ENCODE measurements at places on chromosomes 6 and 20.

GRCh38 chr6:14348389-14348788 is 230.8 kb downstream of the CD83 start:
- no peak for DNase-seq

DNA sequence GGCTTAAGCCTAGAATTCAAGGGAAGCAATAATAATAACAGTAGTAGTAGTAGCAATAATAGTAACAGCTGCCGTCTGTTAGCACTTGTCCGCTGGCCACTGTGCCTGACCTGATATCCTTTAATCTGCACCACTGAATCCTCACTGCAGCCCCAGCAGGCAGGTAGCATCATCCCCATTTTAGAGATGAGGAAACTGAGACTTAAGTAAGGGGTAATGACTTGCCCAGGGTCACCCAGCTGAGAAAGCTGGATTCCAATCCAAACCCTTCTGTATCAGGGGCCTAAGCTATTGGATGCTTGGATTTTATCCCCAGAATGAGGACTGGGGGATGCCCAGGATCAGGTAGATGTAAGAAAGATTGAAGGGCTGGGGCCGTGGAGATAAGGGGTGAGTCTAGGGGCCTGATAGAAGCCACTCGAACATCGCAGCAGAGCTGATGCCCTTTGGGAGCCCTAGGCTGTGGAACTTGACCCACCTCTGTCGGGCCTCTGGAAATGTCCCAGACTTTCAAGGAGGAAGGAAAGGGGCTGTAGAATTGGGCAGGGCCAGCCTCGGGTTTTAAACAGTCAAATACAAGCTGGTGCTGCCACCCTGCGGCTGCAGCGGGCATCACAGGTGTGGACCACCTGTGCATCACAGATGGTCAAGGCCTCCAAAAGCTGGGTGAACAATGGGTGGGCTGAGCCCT is 102.1 kb upstream of the MYL9 start:
- peak; percentile 75 for DNase-seq

DNA sequence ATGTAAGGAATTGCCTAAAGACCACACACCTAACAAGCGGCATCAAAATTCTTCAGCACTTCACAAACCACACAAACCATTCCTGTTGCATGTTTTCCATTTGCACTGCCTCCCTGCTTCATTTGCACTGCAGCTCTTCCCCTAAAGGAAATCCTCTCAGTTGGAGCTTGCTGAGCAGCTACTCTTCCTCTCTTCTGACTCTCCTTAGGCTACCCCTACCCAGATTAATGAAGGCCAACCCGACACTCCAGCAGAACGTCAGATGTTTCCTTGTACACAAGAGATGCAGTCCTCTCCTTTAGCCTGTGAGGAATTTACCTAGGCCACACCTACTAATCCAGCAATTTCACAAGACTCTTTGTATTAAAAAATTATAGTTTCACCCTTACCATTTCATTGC is 8.1 kb downstream of the BEND6 start:
- no peak for DNase-seq

- DNase-seq = no peak
These were observed 193.8 kb downstream of the COL12A1 start for GRCh38 chr6:75012018-75012417.

- DNase-seq = no peak
These were observed 106.4 kb upstream of the CARMIL1 start for GRCh38 chr6:25172819-25173218.

GRCh38 chr20:23404196-23404595 is 17.1 kb downstream of the NAPB start:
- no peak for DNase-seq

GRCh38 chr6:81511423-81511822 is 241.1 kb downstream of the TENT5A start:
- DNase-seq = no peak

GRCh38 chr6:82397962-82398692 is 34.5 kb downstream of the TPBG start:
- no peak for DNase-seq

- DNase-seq = no peak
These were observed 24.6 kb upstream of the TAAR1 start for GRCh38 chr6:132683543-132683942.

- DNase-seq = peak; percentile 60
These were observed 79.8 kb upstream of the CHD6 start for GRCh38 chr20:41697861-41698559.

DNA sequence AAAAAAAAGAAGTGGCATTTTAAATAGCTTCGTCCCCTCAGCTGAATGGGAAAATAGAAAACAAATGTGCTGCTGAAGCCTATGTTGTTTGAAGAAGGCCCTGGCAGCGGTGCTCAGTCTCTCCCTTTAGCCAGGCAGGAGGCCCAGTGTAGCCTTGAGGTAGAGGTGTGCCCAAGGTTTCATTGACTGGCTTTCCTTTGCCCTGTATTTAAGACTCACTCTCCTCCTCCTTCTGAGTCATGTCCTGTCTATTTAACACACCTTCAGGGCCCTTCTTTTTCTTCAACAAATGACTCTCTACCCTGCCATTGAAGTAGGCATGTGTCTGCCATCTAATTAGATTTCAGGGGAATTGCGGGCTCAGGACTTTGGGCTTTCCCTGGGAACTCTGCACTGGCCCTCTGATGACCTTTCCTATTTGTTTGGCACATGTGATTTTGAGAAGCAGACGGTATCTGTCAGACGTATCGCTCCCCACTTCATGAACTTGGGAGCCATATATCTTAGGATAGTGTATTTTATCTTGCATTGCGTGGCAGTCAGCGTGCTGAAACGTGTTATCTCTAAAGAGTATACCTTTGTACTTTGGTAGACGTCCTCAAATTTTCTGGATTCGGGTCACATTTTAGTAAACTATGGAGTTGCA is 4.3 kb downstream of the TJAP1 start:
- no peak for DNase-seq

- no peak for DNase-seq
These were observed 8.3 kb downstream of the LRRN4 start for GRCh38 chr20:6045566-6045965.

- DNase-seq = no peak
These were observed 537.9 kb downstream of the CD83 start for GRCh38 chr6:14655201-14656061.

- peak; percentile 77 for DNase-seq
These were observed 28.9 kb downstream of the UTRN start for GRCh38 chr6:144314003-144314485.

GRCh38 chr6:156359912-156360311 is 417.3 kb upstream of the ARID1B start:
- peak; percentile 27 for DNase-seq

DNA sequence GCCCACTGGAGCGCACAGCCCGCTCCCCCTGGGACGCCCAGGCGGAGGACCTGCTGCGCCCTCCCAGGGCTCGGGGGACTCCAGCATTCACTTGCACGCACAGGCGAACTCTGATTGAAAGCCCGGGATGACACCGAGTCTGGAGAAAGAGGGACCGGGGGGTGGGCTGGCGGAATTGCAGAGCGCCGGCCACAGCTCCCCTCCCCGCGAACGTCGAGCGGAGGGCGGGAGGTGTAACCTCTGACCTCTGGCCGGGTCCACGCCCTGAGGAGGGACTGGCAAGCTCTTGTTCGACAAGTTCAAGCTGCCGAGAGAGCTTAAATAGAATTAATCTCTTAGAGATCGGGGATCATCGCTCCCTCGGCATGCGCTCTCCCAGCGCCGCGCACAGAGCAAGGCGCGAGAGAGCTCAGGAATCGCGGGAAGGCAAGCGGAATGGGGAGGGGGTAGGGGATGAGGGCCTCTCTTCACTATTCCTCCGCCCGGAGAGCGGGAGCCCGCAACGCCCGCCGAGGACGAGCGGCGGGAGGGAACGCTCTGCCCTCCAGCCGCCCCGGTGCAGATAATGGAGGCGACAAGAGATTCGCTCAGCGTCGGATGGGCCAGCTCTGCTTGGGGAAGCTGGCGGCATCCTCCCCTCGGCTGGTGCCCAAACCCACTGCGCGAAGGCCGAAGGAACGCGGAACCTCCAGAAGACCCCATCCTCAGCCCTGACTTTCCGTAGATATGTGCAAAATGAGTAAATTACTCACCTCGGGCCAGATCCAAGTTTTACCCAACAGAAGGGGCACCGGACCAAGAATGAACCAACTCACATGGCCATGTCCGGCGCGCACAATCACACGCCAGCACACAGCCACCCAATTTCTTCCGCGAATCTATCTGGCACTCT is 761 bp upstream of the NR2E1 start:
- DNase-seq = no peak

DNA sequence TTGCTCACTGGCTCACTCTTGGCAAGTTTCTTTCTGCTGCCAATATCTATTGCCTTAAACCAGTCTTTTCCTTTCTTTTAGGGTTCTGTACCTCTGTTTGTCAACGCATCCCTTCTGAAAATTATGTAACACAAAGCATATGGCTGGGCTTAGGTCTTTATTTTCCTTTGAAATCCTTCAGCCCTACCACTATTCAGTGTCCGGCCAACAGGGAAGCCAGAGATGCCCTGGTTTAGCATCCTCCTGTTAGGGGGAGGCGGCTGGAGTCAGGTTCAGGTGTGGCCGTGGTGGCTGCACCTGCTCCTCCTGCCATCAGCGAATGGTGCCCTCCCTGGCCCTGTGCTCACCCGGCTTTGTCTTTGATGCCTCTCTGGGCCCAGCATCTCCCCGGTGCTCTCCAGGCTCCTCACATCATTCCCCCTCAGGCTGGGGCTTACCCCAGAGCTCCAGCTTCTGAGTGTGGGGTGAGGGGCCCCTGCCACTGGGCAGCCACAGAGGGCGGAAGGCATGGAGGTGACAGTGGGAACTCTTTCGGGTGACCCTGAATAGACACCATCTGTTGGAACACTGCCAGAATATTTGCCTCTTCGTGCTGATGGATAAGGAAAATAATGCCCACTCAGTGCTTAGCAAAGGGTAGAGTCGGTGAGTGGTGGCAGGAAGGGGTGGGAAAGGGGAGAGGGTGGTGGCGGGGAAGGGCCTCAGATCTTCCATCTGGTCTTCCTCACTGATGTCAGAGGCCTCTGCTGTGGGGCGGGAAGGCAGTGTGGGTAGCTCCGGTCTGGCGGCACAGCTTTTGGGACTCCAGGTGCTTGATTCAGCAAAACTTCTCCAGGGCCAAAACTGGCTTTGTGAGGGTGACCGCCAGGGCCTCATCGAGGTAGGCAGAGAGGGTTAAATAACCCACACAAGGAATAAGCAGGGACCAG is 97.2 kb downstream of the DACT2 start:
- no peak for DNase-seq

DNA sequence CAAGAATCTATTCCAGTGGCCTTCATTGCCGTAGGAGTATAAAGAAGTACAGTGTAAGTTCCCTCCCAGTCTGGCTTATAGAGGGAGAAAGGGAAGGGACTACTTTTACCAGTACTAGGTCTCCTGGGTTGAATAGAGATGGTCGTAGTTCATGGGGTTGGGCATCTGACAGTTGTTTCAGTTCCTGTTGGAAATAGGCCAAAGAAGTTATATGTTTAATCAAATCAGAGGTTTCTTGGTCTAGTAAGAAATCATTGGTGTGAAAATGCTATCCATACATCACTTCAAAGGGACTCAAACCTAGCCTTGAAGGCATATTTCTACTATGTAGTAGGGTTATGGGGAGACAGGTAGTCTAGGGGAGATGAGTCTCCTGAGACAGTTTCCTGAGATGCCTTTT is 45.6 kb upstream of the MAN1A1 start:
- no peak for DNase-seq

GRCh38 chr6:7939184-7939863 is 28.7 kb upstream of the TXNDC5 start:
- peak; percentile 56 for DNase-seq

DNA sequence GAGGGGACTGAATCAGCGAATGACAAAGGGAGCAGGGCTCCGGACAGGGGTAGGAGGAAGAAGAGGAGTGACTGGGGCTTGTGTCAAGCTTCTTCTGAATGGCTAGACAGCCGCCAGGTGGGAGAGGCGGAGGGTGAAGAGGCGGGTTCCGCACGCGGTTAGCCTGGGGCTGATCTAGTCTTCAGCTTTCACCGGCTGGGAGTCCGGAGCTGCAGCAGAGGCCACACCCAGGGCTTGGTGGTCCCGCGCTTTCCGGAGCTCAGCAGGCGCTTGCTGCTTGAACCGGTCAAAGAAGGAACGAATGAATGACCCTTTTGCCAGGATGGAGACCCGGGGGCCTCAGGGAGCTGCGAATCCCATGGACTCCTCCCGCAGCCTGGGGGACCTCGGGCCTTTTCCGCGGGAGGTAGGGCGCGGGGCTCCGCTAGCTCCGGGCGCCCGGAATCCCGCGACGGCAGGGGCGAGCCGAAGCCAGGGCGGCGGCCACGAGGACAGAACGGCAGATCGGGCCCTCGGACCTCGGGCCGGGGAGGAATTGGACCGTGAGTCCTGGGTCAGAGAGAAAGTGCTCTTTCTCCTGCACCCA is at the start of gene C6orf141:
Gene C6orf141 (plus strand): TSS at position 177 of the 586 bp plus-strand sequence. CDS start 125 bp downstream, at position 302.
- peak; percentile 52 for DNase-seq

GRCh38 chr6:12952318-12952717 is 235.8 kb downstream of the PHACTR1 start:
- peak; percentile 7 for DNase-seq

GRCh38 chr6:107660839-107661238 is 163.3 kb downstream of the SCML4 start:
- DNase-seq = no peak

- DNase-seq = no peak
These were observed 580.3 kb downstream of the TENT5A start for GRCh38 chr6:81172056-81172740.

- DNase-seq = no peak
These were observed 13.3 kb downstream of the VAPB start for GRCh38 chr20:58402305-58402704.

DNA sequence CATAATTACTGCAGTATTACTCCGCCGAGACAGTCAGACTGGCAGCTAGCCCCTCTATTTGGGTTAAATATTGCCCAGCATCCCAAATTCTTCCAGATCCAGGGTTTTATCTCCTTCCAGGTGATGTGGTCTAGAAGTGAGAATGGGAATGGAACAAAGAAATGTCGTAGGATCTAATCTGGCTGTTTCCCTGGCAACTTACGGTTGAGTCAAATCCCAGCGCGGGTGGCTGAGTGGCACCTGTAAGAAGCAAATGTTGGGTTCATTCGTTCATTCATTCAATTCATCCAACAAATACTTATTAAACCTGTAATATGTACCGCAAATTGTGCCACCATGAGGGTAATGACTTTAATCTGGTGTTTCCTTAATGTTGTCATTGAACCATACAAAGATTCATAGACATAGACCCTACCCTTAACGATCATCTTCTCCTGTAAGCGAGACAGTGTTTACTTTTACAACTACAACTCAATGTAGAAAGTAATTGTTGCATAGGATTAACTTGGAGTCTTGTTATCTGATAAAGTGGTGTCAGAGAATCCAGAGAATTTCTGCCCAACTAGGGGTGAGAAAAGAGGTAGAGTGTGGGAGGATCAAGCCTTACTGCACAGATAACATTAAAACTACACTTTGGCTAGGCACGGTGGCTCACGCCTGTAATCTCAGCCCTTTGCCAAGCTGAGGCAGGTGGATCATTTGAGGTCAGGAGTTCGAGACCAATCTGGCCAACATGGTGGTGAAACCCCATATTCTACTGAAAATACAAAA is 91.3 kb upstream of the ADGRF1 start:
- DNase-seq = no peak

- no peak for DNase-seq
These were observed 78.1 kb upstream of the FAM83B start for GRCh38 chr6:54768494-54768893.

GRCh38 chr6:12189661-12190060 is 100.5 kb upstream of the EDN1 start:
- no peak for DNase-seq
